Activated CD4-positive, alpha-beta T cell treated with anti-CD3 and anti-CD28 coated beads for 24 hours (primary cell): ENCODE measurements at places on chromosomes 16 and 17.

- DNase-seq, result no peak
Observed at GRCh38 chr16:68086336-68086841, 1.2 kb downstream of the NFATC3 start.

GRCh38 chr16:8568231-8568617 is 22.1 kb downstream of the TMEM114 start:
- DNase-seq, result no peak

DNA sequence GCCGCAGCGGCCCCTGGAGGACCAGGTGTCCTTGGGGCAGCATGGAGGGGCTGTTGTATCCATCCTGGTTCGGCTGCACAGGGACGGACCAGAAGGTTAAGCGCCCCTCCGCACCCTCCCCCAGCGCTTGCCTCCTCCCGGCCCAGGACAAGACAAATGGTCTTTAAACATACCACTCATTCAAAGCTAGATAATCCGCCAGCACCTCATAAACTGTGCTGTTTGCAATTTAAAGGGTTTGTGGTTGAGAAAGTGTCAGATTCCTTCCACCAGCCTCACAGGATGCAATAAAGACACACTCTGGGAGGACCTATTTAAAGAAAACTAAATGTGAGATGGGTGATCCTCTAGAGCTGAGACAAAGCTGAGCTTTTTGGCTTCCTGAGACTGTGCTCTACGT is 426.2 kb upstream of the EEF2KMT start:
- DNase-seq, result no peak

DNA sequence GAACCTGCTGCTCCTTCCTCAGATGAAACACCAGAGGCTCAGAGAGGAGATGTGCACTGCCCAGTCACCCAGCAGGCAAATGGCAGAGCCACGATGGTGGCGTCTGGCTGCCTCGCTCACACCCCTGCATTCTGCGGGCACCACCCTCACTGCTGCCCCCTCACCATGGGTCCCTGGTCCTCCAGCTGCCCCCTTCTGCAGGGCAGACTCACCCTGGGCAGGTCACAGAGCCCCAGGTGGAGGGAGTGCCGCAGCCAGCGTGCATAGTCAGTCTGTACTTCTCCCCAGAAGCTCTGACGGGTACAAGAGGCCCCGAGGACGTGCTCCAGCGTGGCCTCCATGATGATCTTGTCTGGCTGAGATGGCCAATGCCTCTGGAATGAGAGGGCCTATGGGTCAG is 52.9 kb downstream of the RMI2 start:
- DNase-seq, result no peak

DNA sequence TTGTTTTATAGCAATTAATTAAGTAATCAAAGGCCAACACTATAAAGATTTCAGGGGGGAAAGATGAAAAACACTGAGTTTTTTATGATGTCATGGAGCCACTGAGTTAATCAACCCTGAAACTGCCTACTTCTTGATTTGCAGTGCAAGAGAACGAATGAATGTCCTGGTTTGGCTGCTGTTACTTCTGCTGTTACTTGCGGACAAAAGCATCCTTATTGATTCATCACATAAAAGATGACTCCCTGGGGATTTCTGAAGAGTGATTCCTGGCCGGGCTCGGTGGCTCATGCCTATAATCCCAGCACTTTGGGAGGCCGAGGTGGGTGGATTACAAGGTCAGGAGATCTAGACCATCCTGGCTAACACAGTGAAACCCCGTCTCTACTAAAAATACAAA is 10.9 kb upstream of the SPNS3 start:
- DNase-seq, result no peak

GRCh38 chr16:12084436-12084835 is 107.9 kb downstream of the SNX29 start:
- no peak for DNase-seq

- no peak for DNase-seq
Observed at GRCh38 chr17:9050801-9051401, 29.6 kb downstream of the NTN1 start.

GRCh38 chr16:84514874-84515835 is 10.7 kb upstream of the MEAK7 start:
- DNase-seq, result peak; percentile 52

GRCh38 chr17:44236444-44236991 is 17.0 kb upstream of the UBTF start:
- no peak for DNase-seq

DNA sequence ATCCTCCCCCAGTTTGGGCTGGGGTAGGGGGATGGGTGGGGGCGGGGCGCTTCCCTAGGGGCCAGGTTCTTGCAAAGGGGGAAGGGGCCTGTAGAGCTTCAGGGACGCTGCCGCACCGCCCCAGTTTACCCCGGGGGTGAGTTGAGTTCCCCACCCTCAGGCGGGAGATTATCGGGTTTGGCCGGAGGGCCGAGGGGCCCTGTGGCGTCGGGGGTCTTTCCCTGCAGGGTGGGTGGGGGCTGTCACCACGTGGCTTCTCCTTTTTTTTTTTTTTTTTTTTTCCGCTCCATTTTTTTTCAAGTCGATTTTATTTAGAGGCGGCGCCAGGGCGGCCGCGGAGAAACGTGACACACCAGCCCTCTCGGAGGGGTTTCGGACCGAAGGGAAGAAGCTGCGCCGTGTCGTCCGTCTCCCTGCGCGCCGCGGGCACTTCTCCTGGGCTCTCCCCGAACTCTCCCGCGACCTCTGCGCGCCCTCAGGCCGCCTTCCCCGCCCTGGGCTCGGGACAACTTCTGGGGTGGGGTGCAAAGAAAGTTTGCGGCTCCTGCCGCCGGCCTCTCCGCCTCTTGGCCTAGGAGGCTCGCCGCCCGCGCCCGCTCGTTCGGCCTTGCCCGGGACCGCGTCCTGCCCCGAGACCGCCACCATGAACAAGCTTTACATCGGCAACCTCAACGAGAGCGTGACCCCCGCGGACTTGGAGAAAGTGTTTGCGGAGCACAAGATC is at the start of gene IGF2BP1:
Gene IGF2BP1, plus strand, starts transcription at position 283 of the 724 bp plus-strand sequence. Its CDS starts 361 bp downstream, at position 644.
- no peak for DNase-seq

DNA sequence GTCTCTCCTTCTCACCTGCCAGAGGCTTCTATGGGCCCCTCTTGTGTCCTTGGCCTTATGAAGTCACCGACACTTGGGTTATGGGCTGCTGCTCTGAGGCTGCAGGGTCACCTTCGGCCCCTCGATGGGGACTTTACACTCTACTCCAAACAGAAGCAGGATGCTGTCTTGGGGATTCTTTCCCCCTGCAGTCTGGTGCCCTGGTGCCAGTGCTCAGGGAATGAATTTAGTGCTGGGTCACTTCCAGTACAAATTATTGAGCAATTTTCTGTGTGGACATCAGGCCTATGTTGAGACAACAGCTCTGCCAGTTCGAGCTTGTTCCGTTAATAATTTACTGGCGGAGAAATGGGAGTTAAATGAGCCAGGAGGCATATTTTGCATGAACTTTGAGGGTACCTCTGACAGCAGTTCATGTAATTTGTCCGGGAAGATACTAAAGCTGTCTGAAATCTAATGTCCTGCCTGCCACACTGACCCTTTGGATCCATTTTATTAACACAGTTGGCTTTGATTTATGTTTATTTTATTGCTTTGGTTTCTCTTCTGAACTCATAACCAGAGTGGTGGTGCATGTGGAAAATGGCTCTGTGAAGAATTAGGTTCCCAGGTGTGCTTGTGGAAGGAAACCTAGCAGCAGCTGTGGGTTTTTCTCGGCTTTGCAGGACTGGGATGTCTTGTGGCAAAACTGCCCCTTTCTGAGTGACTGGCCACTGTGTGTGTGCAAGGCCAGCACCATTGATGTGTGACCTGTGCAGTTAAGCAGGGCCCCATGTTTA is 34.1 kb upstream of the DHX8 start:
- no peak for DNase-seq

- no peak for DNase-seq
Observed at GRCh38 chr16:13756411-13757140, 163.4 kb upstream of the ERCC4 start.

DNA sequence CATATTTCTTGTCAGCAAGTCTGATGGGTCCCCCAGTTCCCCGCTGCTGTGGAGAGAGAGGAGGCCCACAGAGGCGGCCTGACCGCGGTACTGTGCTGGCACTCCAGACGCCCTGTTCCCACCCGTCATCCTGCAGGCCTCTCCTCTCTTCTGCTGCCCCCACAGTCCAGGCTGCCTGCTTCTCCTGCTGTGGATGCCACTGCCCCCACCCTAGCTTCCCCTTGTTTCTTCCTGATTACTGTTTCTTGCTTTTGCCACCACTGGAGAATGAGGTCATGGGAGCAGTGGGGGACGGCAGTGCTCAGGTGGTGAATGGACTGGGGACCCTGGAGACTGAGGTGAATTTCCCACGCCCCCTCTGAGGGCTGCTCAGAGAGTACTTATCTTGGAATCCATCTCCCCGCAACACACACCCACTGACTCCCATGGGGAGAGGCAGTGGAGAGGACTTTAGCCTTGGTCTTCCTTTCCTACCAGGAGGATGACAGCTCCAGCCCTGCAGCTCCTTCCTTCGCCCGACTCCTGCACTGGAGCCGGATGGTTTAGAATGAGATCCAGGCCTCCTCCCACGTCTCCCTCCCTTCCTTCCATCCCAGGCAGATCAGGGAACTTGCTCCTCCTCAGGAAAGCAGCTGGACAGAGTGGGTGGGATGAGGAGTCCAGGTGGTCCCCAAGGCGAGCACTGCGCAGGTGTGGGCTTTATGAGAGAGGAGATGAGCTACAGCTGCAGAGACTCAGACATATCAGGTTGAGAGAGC is 60.4 kb downstream of the PLXDC1 start:
- DNase-seq, result no peak

DNA sequence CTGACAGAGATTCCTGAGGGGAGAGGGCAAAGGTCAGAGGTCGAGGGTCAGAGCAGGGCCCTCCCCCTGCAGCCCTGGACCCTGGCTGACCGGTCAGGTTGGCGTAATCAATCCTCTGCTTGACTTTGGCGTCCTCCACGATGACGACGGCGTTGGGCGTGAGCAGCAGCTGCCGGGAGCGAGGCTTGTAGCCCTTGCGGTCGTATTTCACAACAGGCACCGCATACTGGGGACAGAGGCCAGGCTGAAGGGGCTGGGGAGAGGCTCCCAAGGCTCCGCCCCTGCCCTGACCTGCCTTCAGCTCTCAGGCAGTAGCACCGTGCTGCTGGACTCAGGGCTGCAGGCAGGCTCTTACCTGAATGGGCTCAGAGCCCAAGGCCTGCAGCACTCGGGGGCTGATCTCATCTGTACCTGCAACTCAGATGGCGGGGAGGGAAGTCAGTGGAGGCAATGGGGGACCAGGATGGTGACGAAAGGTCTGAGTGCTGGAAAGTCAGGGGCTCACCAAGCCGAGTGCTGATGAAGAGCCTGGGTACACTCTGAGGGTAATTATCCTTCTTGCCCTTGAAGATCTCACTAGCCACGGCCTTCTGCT is 12.0 kb upstream of the CRK start:
- no peak for DNase-seq

DNA sequence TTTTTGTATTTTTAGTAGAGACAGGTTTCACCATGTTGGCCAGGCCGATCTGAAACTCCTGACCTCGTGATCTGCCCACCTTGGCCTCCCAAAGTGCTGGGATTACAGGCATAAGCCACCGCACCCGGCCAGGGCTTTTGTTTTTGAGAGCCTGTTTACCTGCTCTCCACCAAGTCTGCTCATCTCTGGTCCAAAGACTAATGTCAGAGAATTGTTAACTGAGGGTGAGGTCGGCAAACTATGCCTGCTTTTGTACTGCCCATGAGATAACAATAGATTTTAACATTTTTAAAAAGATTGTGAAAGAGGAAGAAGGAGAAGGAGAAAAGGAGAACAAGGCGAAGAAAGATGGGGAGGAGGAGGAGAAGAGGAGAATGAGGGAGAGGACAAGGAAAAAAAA is 26.0 kb downstream of the TMEM238L start:
- DNase-seq, result no peak

GRCh38 chr16:82741073-82741615 is 114.4 kb downstream of the CDH13 start:
- no peak for DNase-seq

DNA sequence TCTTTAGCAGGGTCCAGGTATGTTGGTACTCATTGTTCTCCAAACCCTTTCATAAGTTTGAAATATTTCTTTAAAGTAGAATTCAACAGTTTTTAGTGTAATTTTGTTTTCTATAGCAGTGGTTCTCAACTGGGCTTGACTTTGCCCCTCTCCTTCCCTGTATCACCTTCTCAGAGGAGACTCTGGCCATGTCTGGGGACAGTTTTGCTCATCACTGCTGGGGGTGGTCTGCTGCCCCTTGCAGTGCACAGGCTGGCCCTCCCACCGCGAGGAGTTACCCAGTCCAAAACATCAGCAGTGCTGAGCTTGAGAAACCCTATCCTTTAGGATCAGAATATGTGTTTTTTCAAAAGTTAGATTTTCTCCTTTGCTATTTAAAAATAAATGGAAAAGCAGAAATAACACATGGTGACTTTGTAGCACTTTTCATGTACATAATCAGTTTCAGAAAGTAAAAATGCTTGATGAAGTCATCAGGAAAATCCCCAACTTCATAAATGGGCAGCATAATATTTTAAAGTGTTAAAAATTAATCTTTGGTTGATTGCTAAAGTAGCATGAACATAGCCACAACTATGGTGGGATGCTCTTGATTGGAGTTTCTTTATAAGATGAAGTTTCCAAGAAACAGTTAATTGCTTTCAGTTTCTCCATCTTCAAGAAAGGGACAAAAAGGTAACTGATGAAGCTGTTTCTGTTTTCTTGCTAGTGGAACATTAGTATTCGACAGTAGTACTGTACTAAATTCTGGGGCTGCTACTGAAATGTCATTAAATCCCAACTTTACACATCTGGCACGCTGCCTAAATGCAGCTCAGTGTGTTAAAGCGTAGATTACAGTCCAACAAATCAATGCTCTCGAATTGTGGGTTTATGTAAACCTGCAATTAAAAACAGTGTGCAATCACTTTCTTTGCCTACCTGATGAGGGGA is 70.3 kb downstream of the NETO2 start:
- no peak for DNase-seq

- no peak for DNase-seq
Observed at GRCh38 chr16:9033125-9033830, 58.2 kb upstream of the HAPSTR1 start.

- DNase-seq, result peak; percentile 56
Observed at GRCh38 chr16:3157229-3158025, 22.6 kb downstream of the ZNF213 start.

DNA sequence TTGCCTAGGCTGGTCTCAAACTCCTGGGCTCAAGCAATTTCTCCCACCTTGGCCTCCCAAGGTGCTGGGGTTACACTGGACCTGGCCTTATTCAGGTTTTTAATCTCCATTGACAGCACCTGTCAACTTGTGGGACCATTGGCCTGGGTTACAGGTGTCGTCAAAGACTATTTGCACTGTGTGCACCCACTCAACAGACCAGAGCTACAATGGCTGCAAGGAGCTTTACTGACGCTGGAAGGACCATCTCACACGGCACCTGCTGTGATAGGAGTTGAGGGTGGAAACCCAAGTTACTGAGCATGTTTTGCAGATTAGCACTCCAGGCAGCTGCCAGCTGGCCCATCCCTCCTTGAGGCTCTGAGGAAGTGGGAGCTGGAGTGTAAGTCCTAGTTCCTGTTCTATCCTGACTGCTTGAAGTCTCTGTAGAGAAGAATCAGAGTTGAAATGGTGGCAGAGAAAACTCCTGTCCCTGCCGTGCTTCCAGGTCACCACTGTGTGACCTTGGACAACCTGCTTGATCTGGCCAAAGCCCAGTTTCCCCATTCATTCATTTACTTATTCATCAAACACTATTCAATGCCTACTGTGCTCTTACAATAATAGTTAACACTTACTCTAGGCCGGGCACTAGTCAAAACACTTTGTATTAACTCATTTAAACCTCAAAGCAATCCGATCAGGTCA is 42.4 kb upstream of the LONP2 start:
- DNase-seq, result no peak

GRCh38 chr17:55340176-55340575 is 75.4 kb downstream of the HLF start:
- DNase-seq, result no peak

GRCh38 chr17:182050-182751 is 751 bp upstream of the DOC2B start:
- no peak for DNase-seq
